Omental fat pad (tissue), 4 donors: ENCODE measurements at places on chromosomes 7 and 10. TPM values are rescaled to one million over a fixed set of nuclear protein-coding genes. Genes with fewer than 3 reads are reported as not detected.

The GPR26 gene
- not detected for total RNA-seq

The ASIC3 gene
- 3.2 TPM for total RNA-seq

The SPDYE9 gene
- total RNA-seq, result not detected

The SEMA3A gene
- total RNA-seq, result 9.8 TPM

The PHYHIPL gene
- not detected for total RNA-seq

The KIAA1217 gene
- total RNA-seq, result 45.8 TPM

DNA sequence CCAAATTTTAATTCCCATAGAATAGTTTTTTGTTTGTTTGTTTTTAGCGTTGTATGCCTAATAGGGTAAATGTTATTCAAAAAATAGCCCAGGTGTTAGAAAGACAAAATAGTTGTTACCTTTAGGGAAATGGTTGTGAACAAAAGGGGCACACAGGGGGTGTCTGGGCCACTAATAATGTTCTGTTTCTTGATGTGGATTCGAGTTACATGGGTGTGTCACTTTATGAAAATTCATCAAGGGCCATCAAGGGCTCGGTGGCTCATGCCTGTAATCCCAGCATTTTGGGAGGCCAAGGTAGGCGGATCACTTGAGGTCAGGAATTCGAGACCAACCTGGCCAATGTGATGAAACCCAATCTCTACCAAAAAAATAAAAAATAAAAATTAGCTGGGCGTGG is 531.8 kb upstream of the C7orf33 start:
- no peak for DNase-seq

DNA sequence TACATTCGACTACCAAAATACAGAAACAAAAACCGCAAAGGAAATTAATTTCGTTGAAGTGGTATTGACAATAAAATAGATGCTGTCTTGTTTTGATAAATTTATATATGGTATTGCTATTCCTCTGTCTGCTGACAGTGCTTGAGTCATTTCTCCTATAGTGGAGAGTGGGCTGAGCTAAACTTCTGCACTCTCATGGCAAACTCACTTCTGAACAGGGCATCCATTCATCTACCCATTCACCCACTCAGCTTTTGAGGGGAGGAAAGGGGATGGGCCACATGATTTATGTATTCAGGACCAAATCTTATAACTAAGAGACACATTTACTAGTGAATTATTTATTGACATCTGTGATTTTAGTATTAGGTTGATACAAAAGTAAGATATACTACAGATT is 137.6 kb upstream of the PLXNA4 start:
- DNase-seq, result no peak

DNA sequence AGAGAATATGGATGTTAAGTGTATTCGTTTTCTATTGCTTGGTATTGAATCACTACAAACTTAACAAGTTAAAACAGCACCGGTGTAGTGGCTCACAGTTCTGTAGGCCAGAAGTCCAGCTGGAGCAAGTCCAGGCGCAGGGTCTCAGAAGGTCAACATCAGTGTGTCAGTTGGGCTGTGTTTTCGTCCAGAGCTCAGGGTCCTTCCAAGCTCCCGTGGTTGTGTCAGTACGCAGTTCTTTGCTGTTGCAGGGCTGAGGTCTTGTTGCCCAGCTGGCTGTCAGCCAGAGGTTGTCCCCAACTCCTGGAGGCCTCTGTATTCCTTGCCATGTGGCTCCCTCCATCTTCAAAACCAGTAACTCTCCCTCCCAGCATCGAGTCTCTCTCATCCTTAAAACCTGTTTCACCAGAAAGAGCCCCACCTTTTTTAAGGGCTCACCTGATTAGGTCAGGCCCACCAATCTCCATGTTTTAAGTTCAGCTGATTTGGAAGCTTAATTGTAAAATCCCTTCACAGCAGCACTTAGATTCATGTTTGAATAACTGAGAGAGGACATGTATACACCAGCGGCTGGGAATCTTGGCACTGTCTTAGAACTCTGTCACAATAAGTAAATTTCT is 26.8 kb downstream of the ACADSB start:
- DNase-seq, result no peak

- no peak for DNase-seq
Observed at GRCh38 chr10:30818010-30818660, 188.6 kb upstream of the LYZL2 start.

GRCh38 chr7:81244224-81244623 is 325.4 kb upstream of the SEMA3C start:
- DNase-seq, result no peak

DNA sequence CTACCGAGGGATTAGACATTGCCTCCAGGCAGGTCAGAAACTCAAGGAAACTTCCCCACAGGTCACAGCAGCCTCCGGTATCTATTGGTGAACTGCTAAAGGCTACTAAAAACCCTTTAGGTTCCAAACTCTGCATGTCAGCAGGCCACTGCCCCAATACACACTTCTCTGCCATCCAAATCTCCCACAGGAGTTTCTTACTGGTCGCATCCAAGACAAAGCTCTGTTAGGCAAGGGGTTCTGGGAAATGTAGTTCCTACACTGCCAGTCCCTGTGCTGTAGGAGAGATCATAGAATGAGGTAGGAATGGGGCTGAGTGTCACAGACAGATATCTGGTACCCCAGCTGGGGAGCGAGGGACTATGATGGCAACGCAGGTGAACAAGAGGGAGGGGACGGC is 757.0 kb upstream of the C7orf33 start:
- no peak for DNase-seq

DNA sequence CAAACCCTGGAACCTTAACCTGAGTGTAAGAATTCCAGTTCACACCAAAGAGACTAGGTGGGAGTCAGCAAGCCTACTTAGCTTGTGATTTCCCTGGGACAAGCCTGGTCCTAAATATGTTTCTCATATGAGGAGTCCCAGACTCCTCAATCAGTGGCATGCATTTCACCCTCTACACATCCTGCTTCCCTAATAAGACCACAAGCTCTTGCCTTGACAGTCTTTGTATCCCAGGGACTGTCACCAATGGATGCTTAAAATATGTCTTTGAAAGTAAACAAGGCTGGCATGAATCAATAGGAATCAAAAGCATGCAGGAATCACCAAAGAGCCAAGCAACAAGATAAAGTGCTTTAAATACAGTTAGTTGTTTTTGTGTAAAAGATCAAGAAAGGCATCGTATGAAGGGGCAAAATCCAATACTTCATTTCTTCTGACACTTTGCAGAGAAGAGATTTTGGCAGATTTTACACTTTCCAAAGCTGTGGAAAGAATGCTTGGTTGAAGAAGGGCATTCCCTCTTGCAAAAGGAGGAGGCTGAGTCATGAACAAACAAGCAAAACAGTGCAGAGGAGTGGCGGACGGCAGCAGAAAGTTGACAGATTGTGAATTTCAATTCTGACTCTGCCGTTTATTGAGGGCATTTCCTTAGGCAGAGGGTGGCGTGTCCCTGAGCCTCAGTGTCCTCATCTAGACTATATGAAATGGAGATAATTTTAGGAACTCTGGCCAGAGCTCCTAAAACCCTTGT is 8.5 kb upstream of the NFE2L3 start:
- no peak for DNase-seq

GRCh38 chr10:12705943-12706342 is 295.6 kb downstream of the CCDC3 start:
- no peak for DNase-seq

DNA sequence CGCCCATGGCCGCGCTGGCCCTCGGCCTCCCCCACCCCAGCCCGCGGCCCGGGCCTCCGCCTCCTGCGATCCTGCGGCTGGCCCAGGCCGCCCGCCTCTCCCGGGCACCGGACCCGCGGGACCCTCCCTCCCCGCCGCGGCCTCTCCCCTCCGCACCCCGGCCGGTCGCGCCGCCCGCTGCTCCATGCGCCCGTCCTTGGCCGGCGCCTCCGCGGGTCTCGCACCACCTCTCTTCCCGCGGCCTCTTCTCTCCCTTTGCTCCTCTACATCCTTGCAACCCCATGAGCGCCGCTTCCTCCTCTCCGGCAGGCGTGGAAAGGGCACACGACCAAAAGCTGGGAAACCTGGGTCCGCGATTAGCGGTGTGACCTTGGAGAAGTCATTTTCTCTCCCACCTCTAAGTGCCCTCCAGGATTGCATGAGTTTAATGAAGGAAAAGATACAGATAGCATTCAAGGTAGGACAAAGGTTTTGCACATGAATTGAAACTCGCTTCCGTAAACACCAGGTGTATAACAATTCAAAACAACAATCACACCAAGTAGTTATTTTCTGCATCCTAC is 448 bp upstream of the SRPK2 start:
- no peak for DNase-seq

- DNase-seq, result no peak
Observed at GRCh38 chr7:100221767-100222444, 2.2 kb downstream of the PVRIG start.

- DNase-seq, result no peak
Observed at GRCh38 chr7:134406431-134406830, 52.5 kb downstream of the AKR1B1 start.
